ENCODE measurements at places on chromosomes 12 and 14.

GRCh38 chr14:82778601-82779000 is 1244.9 kb upstream of the SEL1L start:
- DNase-seq, result no peak

GRCh38 chr14:79629411-79630287 is 581.7 kb downstream of the DIO2 start:
- no peak for DNase-seq

DNA sequence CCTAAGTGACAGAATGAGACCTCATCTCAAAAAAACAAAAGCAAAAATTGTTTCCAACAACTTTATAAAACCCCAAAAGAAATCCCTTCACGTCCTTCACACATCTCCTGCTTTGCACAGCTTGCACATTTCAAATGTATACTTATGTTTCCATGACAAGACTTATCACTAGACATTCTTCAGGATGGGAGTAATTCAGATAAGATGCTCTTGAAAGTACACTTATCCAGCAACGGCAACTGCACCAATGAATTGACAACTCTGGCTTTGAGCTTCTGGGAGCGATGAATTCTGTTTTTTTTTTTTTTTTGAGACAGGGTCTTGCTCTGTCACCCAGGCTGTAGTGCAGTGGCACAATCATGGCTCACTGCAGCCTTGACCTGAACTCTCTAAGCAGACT is 30.8 kb upstream of the AKAP5 start:
- DNase-seq, result no peak

- DNase-seq, result no peak
These were observed 59.9 kb downstream of the STON2 start for GRCh38 chr14:81340201-81340600.

GRCh38 chr12:27840229-27840999 is 60.4 kb upstream of the MANSC4 start:
- no peak for DNase-seq

- DNase-seq, result no peak
These were observed 202.0 kb downstream of the TMEM132C start for GRCh38 chr12:128468926-128469325.

DNA sequence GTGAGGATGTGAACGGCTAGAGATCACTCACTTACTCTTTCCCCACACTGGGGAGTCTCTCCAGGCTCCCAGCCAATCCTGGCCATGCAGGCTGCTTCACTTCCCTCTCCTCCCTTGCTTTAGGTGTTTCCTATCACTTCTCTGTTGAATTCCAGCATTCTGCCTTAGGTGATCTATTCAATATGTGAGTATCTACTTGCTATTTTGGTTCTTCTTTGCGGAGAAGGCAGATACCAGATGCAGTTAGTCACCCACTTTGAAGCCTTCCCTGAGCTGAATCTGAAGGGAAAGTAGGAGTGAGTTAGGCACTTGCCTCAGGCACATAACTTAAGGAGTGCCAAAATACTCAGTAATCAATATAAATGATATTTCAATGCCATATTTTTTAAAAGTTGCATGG is 36.0 kb upstream of the FAR2 start:
- no peak for DNase-seq

- no peak for DNase-seq
These were observed 53.9 kb upstream of the NUDT4 start for GRCh38 chr12:93323625-93324329.

- no peak for DNase-seq
These were observed 25.0 kb downstream of the ERP27 start for GRCh38 chr12:14913381-14913781.

GRCh38 chr12:130444061-130444460 is 106.4 kb downstream of the PIWIL1 start:
- DNase-seq, result no peak

DNA sequence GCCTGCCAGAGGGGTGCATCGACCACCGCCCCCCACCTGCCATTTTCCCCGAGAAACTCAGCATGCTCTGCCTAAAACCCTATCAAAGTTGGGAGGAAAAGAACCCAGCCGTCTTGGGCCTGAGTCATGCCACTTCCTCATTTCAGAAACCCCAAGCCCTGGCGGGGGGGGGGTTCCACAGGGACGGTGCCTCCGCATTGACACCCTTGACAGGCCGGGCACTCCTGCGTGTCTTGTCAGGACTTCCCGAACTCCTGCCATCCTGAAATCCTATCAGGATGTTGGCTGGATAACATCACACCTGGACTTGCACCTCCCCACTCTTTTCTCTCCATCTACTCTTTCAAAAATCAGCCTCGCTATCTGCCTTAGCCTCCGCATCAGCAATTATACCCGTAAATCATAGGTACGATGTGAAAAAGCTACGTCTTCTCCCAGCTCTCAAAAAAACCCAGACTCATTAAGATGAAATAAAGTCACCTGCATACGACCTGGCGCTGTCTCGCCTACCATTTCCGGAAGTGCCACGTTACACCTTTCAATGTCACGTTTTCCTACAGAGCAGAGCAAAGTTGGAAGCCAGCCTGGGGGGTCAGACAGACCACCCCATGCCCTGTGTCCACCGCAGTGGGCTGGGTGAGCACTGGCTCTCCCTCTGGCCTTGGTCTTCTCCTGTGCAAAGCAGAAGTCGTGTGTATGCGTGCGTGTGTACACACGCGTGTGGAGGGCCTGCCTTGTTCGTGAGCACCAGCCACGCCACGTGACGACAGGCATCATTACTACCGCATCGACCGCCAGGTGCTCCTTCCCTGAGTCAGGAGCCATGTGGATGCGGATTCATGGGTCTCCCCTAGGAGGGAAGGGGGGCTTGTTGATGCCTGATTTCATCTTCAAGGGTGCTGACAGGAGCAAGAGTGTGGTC is 96.7 kb downstream of the RFLNA start:
- no peak for DNase-seq

- DNase-seq, result no peak
These were observed 113.2 kb upstream of the EEA1 start for GRCh38 chr12:93042283-93042682.

- DNase-seq, result no peak
These were observed 11.2 kb downstream of the NUAK1 start for GRCh38 chr12:106127338-106128126.

GRCh38 chr12:54016478-54016964 is 7.7 kb downstream of the HOXC8 start:
- DNase-seq, result no peak

- no peak for DNase-seq
These were observed 69.1 kb downstream of the VCPKMT start for GRCh38 chr14:50047274-50047676.

DNA sequence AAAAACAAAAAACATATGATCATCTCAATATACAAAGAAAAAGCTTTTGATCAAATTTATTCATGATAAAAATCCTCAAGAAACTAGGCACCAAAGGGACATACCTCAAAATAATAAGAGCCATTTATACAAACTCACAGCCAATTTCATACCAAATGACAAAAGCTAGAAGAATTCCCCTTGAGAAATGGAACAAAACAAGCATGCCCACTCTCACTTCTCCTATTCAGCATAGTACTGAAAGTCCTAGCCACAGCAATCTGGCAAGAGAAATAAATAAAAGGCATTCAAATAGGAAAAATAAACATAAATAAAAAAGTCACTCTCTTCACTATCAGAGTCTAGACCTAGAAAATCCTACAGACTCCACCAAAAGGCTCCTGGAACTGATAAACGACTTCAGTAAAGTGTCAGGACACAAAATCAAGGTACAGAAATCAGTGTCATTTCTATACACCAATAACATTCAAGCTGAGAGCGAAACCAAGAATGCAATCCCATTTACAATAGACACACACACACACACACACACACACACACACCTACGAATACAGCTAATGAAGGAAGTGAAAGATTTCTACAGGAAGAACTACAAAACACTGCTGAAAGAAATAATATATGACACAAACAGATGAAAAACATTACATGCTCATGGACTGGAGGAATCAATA is 1486.2 kb upstream of the SEL1L start:
- no peak for DNase-seq

DNA sequence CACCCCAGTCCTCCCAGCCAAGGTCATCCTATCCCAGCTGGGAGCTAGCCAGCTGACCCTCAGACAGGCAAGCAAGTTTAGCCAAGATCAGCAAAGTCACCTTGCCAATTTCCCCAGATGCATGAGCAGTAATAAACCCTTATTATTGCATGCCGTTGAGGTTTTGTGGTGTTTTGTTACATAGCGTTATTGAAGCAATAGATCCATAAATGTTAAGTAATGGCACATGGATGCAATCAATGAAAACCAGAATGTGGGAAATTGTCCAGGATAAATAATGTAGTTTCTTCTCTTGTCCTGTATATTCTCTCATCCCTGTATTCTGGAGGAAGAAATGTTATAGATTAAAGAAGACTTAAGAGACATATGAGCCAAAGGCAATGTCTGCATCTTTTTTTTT is 18.0 kb upstream of the TMEM260 start:
- no peak for DNase-seq

DNA sequence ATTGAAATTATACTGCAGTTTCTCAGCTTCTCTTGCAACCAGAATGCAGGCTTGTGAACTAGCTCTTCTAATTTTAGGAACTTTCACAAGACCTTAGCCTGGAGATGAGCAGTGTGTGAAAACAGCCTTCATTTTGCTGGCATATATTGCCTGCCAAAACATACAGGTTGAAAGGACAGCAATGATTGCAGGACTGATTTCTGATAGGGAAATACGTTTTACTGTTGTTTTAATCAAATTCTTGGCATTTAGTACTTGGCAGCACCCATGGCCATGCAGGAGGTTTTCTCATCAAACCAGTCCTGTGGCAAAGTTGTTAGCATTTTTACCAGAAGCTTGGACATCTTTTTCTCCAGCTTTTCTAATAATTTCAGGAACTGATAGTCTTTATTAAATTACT is 91.9 kb upstream of the MUCL1 start:
- DNase-seq, result no peak

DNA sequence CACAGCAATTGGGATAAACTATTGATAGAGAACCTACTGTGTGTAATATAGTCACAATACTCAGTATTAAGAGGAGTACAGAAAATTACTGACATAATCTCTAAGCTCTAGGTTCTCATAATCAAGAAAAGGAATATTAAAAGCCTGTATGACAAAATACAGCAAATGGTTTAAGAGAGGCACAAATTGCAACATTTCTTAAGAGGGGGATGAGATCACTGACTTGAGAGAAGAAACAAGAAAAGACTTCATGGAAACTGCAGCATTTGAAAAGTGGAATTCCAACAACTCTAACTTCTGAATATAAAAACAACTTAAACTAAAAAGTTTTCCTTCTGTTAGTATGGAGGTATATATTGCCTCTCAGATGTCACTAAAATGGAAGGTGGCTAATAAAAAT is 89.7 kb downstream of the NUMB start:
- DNase-seq, result no peak

GRCh38 chr14:89336338-89336737 is 80.7 kb downstream of the FOXN3 start:
- DNase-seq, result no peak

GRCh38 chr14:87133073-87133801 is 859.7 kb downstream of the GALC start:
- no peak for DNase-seq

- no peak for DNase-seq
These were observed 8.0 kb downstream of the DUSP6 start for GRCh38 chr12:89344043-89344861.

- DNase-seq, result no peak
These were observed 69.9 kb upstream of the FOXN3 start for GRCh38 chr14:89486961-89487360.

DNA sequence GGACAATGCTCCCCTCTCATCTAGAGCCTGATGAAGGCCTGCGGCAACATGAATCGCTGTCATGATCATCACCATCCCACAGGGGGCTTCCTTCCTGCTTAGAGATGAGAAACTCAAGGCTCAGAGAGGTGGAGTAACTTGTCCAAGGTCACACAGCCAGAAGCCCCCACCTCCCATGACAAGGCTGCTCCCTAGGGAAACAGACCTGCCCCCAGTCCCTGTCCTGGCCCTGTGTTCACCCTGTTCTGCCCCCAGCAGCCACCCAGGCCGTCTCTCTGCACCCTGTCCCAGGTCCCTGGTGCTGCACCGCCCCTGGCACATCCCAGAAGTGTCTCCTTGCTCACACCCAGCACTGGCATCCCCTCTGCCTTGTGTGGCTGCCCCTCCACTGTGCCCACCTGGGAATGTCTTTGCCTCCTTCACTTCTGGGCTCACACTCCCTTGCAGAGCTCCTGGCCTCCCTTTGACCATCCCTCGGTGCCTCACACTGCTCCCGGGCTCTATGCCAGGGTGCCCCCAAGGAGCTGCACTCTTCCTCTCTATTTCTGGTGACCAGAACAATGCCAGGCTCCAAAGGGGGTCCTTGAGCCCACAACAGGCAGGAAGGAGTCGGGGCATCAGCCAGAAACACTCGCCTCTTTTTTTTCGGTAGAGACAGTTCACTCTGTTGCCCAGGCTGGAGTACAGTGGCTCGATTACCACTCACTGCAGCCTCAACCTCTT is 70.5 kb downstream of the BCL11B start:
- no peak for DNase-seq

DNA sequence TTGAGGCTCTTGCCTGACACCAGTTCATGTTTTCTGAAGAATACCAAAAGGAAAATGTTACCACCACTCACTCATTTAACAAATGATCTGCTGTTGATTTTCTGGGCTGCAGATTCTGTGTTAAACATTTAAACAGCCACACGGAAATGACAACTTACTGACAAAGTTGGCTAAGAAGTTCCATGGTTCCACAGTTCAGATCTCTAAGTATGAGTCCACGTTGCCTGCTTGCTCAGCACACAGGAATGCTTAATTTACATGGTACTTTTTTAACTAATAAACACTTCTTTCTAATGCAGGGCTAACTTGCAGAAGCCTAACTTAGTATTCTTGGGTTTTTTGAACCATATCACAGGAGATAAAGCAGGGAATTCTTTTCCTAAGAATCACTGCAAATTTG is 34.7 kb downstream of the PTGER2 start:
- DNase-seq, result no peak

- DNase-seq, result no peak
These were observed 6.6 kb downstream of the TPCN1 start for GRCh38 chr12:113227686-113228391.

DNA sequence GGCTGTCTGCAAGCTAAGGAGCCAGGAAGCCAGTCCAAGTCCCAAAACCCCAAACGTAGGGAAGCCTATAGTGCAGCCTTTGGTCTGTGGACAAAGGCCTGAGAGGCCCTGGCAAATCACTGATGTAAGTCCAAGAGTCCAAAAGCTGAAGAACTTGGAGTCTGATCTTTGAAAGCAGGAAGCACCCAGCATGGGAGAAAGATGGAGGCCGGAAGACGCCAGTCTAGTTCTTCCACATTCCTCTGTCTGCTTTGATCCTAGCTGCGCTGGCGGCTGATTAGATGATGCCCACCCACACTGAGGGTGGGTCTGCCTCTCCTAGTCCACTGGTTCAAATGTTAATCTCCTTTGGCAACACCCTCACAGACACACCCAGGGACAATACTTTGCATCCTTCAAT is 58.5 kb downstream of the CAPS2 start:
- no peak for DNase-seq

DNA sequence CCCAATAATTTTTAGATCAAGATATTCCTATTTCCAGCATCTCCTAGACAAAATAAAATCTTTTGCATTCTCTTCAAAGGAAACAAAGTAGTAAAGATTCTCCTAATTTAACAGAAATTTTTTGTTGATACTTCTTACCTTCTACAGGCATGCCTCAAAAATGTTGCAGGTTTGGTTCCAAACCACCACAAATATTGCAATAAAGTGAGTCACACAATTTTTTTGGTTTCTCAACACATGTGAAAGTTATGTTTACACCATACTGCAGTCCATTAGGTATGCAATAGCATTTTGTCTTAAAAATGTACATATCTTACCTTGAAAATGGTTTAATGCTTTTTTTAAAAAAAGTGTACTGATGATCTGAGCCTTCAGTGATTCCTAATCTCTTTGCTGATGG is 65.6 kb upstream of the USP15 start:
- no peak for DNase-seq

GRCh38 chr12:113407931-113408600 is 4.4 kb upstream of the SDS start:
- no peak for DNase-seq

Data from NCI-H524 treated with DMSO at 0.1 percent for 48 hours (cell line).